ENCODE measurements at places on chromosomes 12 and 14.

DNA sequence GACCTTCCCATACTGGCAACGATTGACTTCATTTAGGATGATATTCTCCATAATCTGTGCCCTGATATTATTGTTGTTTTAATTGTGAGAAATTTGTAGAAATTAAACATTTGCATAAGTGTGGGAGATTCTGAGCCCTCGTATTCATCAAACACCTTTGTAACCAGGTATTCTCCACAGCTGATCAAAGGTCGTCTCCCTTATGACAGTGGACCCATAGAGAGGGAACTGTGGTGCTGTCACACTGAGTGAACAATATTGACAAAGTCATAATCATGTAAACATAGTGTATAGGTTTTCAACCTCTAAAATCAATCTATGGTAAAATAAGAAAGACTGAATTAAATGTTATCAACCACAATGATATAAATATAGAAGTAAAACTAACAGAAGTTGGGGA is 14.9 kb upstream of the PLEKHG3 start:
- no peak for DNase-seq

DNA sequence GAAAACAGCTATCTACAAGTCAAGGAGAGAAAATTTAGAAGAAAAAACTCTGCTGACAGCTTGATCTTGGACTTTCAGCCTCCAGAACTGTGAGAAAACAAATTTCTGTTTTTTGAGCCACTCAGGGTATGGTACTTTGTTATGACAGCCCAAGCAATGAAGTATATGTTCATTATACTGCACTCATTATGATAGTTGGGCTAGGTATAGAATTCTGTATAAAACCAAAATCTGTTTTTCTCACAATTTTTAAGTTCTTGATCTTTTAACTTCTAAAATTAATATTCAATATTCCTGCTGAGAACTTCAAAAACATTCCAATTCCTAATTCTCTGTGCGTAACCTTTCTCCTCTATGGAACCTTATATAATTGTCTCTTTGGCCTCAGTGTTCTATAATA is 200.8 kb downstream of the SLC5A8 start:
- no peak for DNase-seq

- DNase-seq, result no peak
These were observed 1.5 kb downstream of the MAP4K5 start for GRCh38 chr14:50530794-50531365.

GRCh38 chr14:89900802-89901201 is 53.7 kb downstream of the EFCAB11 start:
- DNase-seq, result no peak

- DNase-seq, result no peak
These were observed 24.2 kb downstream of the SLC25A29 start for GRCh38 chr14:100282083-100282350.

- no peak for DNase-seq
These were observed 135.8 kb downstream of the ITPR2 start for GRCh38 chr12:26697217-26697616.

DNA sequence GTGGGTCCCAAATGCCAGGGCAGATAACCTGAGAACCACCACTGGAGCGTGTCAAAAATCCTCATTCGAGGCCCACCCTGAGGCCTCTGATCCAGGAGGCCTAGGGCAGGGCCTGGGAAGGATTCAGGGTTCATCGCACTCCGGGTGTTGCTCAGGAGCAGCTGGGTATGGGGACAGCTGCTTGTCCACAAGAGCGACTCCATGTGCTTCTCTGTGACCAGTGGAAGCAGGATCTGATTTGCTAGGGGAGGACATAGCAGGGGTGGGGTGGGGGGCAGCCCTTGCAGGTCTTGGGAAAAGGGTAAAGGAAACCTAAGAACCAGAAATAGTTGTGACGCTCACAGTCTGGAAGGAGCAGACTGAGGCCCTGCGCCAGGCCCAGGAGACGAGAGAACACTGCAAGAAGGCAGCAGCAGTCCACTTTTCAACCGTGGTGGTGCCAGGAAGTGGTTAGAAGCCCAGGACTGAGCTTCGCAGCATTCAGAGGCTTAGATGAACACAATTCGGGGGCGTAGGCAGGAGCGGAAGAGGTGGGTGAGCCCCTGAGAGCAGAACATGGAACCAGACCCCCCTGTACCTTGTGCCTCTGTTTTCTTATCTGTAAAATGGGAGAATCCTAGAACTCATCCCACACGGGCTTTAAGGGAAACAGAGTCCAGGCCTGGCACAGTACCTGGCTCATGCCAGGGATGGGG is 33.7 kb downstream of the ITPK1 start:
- DNase-seq, result no peak

- no peak for DNase-seq
These were observed 110.4 kb downstream of the SMOC1 start for GRCh38 chr14:69989622-69990021.

DNA sequence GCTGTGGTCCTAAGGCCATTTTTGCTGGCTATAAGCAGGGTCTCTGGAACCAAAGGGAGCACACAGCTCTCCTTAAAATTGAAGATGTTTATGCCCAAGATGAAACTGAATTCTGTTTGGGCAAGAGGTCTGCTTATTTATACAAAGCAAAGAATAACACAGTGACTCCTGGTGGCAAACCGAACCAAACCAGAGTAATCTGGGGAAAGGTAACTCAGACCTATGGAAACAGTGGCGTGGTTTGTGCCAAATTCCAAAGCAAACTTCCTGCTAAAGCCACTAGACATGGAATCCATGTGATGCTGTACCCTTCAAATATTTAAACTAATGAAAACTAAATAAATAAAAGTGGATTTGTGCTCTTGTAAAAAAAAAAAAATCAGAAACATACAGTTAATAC is 29.6 kb upstream of the BICDL1 start:
- no peak for DNase-seq

DNA sequence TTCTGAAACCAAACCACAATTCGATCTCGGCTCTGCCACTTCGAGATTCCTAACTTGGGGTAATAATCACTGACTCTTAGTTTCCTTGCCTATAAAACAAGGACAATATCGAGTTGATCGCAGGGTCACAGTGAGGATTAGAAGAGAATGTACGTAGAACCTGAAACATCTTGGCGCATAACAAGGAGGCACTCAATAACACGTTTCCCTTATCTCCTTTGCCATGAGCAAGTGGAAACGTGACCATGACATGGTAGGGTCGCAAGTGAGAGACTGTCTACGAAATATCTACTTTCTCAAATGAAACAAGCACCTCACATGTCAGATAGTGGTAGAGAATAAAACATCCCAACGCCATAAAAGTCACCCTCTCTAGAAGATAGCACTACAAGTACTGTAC is 2.3 kb downstream of the DICER1 start:
- DNase-seq, result no peak

GRCh38 chr14:106013879-106014376 is 487.5 kb downstream of the TMEM121 start:
- no peak for DNase-seq

DNA sequence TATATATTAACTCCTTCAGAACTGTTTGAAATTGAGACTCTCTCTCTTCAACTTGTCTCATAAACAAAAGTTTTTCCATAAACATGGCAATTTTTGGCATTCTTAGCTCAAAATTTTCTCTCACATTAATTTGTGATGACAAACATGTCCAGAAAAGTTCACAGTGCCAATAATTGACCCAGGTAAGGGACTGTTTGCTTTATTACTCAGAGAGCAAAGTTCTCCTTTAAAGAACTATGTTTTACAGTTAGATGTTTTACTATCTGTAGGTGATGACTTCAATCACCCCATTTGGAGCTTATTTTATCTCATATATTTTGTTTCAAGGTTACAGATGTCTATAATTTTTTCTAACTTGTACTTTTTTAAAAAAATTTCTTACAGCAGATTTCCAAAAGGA is 855.6 kb downstream of the SLC16A7 start:
- DNase-seq, result no peak

GRCh38 chr14:29165431-29165830 is 398.8 kb downstream of the FOXG1 start:
- no peak for DNase-seq

GRCh38 chr12:59181196-59181777 is 261.0 kb upstream of the LRIG3 start:
- no peak for DNase-seq

DNA sequence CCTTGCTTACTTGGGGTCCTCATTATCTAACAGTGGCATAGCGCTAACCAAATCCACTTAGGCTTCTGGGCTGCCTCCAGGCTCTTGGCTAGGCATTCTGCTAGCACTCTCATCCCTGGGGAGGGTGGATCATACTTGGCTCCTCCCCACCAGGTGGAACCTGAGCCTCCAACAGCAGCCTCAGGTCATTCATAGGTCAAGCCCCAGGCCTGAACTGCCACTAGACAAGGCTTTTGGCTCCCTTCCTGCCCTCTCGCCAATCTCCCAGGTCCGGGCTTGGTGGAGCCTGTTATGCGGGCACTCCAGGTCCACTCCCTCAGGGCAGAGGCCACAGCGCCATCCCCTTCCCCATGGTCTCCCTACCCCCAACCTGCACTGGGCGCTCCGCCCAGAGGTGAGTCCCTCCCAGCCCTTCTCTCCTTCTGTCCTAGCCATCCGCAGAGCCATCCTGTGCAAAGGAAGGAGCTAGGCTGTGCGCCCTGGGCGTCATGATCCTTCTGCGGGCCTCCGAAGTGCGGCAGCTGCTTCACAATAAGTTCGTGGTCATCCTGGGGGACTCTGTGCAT is 154.9 kb upstream of the AMIGO2 start:
- DNase-seq, result no peak

DNA sequence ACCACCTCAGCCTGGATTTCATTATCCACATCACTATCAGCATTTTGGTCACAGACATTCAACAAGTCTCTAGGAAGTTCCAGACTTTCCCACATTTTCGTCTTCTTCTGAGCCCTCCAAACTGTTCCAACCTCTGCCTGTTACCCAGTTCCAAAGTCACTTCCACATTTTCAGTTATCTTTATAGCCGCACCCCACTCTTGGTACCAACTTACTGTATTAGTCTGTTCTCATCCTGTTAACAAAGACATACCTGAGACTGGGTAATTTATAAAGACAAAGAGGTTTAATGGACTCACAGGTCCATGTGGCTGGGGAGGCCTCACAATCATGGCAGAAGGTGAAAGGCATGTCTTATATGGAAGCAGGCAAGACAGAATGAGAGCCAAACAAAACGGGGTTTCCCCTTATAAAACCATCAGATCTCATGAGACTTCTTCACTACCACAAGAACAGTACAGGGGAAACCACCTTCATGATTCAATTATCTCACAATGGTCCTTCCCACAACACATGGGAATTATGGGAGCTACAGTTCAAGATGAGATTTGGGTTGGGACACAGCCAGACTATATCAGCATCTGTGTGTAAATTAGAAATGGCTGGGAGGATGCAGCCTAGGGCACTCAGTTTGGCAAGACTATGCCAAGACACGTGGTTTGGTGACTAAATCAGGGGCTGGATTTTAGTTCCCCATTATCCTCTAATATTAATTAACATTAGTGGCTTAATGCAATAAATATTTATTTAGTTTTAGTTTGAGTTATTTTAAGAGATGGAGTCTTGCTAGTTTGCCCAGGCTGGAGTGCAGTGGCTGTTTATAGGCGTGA is 16.2 kb upstream of the FUT8 start:
- DNase-seq, result no peak

DNA sequence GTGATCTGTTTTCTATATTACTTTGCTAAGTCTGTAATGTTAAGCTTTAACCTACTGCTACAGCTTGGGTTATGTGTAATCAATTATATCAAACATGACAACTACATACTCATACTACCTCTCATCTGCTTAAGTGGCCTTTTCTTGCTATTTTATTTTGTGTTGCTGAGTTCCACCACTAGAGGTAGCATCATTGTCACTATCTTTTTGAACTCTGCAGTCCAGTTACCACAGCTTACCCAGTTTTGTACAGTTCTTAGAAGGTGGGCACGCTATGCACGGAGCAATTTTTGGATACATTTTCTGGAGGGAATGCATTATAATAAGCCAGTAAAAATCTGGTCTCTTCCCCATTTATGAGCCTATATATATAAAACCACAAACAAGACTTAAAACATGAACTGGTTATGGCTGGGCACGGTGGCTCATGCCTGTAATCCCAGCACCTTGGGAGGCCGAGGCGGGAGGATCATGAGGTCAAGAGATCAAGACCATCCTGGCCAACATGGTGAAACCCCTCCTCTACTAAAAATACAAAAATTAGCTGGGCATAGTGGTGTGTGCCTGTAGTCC is 48.5 kb downstream of the SAV1 start:
- DNase-seq, result no peak

- DNase-seq, result no peak
These were observed 1.1 kb downstream of the HPD start for GRCh38 chr12:121857322-121858246.

DNA sequence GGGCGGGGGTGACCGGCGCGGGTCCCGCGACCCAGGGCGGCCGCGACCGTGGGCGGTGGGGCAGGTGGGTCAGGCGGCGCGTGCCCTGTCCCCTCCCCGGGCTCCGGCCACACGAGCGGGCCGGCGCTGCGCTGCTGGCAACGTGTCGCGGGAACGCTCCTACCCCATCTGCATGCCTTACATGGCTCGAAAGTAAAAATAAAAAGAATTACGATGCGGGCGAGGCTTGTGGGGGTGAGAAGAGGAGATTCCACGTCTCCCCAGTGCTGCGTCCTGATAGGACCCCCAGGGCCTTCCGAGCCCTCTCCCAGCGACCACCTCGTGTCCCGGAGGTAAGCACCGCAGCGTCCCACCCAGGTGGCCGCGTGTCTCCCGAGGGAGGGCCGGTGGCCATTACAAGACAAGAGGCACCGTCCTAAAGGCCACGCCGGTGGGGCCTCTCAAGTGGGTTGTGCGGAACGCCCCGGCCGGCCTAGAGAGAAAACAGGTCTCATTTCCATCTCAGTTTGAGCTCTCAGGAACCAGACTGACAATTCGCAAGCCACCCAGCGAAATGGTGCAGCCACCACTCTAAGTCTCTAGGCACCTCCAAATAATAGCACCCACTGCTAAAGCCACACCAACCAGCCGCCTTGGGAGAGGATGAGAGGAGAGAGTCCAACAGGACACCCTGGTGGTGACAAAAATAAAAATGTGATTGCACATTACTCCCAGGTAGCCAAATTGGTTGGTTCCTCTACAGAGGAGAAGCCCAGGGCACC is 612 bp upstream of the FOXN3 start:
- no peak for DNase-seq

DNA sequence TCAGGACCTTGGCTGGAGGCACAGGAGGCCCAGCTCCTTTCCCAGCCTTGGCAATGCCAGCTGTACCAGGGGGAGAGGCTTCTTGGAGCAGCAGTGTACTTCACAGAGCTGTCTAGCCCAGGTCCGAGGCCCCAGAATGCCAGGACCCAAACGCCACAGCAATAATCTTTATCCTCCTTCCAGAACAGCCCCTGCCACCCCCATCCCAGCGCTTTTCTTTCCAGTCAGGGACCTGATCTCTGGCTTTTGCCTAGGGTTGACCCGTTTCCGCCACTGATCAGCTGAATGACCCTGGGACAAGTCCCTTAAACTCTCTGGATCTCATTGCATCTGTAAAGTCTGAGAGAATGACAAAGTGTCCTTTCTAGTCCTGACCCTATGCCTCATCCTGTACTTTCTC is 5.1 kb downstream of the LAG3 start:
- DNase-seq, result no peak

DNA sequence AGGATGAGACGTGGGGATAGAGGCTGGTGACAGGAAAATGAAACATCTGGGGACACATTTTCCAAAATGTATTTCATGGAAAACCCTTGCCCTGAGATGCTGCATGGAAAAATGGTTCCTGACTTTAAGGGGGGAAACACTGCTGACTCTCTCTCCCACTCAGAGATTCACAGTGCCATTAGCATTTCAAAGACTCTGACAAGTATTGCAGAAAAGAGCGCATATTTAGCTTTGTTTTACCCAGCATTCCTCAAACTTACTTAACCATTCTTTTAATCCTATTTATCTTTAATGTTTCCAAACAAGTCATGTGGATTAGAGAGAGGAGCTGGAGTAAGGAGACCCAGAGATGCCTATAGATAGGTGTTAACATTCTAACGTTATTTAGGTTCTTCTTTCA is 141.8 kb upstream of the DYRK2 start:
- DNase-seq, result no peak
